ENCODE measurements at places on chromosomes 12 and 14. TPM values are rescaled to one million over a fixed set of nuclear protein-coding genes. Genes with fewer than 3 reads are reported as not detected.

C1R gene
- polyA plus RNA-seq: 54.9 TPM

DNA sequence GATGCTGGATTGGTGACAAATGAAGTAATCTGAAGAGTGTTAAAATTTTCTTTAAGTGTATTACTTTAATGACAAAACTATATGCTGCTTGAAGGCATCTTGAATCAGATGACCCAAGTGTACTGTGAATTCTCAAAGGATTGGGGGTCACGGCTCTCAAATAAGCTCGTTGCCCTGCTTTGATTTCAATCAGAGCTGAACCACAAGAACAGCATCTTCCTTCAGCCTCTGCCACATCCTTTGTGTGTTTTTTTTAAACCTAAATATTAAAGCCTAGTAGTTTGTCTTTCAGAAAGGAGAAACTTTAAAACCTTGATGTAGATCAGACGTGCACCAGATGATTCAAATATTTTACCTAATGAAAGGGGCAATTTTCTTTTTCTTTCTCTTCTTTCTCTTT lies 11.7 kb downstream of the ELK3 start:
- H3K27me3 ChIP-seq: no peaks in the 10 kb centered on the region
- no peaks in the 10 kb centered on the region for H3K36me3 ChIP-seq
- DNase-seq: no peak
- no peak overlapping the region for H3K27ac ChIP-seq
- H3K4me3 ChIP-seq: no peak overlapping the region
- H3K4me1 ChIP-seq: no peaks in the 10 kb centered on the region

DNA sequence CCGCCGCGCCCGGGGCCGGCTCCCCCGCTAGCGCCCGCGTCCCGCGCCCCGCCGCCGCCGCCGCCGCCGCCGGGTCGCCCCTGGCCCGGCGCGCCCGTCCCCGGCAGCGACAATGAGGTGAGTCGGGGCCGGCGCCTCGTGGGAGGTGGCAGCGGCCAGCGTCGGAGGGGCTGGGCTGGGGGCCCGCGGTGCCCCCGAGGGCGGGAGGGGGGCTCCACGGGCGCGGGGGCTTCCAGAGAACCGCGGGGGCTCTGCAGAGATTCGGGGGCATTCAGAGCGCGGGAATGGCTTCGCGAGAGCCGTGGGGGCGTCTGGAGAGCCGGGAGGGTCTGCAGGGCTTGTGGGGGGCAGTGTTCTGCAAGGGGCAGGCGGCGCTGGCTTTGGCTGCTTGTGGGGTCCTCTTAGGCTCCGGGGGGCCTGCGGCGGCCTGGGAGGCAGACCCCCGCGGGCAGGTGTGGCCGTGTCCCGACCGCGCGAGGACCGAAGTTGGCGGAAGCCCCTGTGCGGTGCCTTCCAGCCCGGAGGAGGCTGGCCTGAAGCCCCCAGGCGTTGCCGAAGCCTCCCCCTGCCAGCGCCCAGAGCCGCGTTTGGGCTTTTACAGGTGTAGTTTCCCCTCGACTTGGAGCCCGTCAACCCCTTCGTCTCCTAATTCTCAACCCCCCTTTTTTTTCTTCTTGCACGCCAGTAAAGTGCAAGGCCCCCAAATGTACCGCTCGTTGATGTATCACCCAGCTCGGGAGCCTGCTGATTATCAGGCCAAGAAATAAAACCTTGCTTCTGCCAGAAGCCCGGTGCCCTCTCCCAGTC lies 93.1 kb upstream of the EVL start:
- DNase-seq: peak; percentile 34
- H3K27me3 ChIP-seq: no peaks in the 10 kb centered on the region
- H3K36me3 ChIP-seq: no peaks in the 10 kb centered on the region
- peak overlapping the region; percentile 88 for H3K4me3 ChIP-seq

- no peak for DNase-seq
- H3K27ac ChIP-seq: no peak overlapping the region
- H3K4me1 ChIP-seq: no peaks in the 10 kb centered on the region
- no peak overlapping the region for H3K4me3 ChIP-seq
- H3K36me3 ChIP-seq: no peaks in the 10 kb centered on the region
Observed at GRCh38 chr12:107336695-107337094, 243.3 kb upstream of the CRY1 start.

KRT1 gene
- polyA plus RNA-seq: not detected
